ENCODE measurements at places on chromosomes 16 and 17.

DNA sequence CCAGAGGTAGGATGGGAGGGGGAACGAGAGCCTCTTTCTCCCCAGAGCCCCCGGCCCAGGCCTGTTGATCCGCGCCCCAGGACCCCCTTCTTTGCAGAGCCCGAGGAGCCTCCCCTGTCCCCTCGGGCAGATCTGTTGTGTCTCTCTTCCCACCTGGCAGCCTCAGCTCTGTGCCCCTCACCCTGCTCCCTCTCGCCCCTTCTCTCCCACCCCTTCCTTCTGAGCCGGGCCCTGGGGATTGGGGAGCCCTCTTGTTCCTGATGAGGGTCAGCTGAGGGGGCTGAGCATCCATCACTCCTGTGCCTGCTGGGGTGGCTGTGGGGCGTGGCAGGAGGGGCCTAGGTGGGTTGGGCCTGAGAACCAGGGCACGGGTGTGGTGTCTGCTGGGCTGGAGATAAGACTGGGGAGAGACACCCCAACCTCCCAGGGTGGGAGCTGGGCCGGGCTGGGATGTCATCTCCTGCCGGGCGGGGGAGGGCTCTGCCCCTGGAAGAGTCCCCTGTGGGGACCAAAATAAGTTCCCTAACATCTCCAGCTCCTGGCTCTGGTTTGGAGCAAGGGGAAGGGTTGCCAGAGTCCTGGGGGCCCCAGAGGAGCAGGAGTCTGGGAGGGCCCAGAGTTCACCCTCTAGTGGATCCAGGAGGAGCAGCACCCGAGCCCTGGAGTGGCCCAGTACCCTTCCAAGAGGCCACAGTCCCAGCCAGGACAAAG is 65.4 kb downstream of the MRC2 start:
- no peak for DNase-seq

GRCh38 chr17:57569853-57570252 is 175.2 kb downstream of the CCDC182 start:
- no peak for DNase-seq

- no peak for DNase-seq
These were observed 5.8 kb upstream of the ADGRG1 start for GRCh38 chr16:57622361-57623250.

- no peak for DNase-seq
These were observed 18.3 kb upstream of the CLEC18A start for GRCh38 chr16:69932691-69933392.

DNA sequence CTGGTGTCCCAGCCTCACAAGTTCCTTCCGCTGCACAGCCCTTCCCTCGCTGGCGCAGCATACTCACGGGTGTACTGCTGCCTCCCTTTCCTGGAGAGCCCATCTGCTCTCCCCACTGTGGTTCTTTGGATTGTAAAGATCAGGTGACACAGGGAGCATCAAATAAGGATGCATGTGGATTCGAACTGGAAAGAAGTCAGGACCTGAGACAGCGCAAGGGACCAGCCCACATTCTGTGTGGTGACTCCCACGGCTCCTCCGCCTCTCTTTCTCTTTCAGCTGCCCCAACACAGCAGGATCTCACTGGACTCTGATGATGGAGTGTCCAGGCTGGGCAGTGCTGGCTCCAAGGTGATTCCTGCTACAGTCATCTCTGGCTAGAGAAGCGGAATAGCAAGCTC is 8.1 kb downstream of the LDAF1 start:
- DNase-seq: no peak

GRCh38 chr17:68740555-68741447 is 139.6 kb upstream of the FAM20A start:
- DNase-seq: no peak

DNA sequence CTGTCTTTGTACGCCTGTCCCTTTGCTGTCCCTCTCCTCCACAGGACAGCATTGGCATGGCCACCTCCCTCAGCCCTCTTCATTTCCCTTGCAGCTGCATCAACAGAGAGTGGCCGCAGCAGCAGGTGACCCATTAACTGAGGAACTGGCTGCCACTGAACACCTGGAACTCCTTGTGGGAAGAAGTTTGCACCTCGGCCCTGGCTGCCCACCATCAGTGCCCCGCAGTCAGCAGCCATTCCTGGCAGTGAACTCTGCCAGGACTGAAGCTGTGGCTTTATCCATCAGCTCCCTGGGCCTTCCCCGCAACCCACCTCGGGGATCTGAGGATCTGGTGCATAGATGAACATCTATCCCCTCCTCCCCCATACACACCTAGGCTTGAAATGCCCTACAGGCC is 13.1 kb upstream of the RNF135 start:
- DNase-seq: no peak

DNA sequence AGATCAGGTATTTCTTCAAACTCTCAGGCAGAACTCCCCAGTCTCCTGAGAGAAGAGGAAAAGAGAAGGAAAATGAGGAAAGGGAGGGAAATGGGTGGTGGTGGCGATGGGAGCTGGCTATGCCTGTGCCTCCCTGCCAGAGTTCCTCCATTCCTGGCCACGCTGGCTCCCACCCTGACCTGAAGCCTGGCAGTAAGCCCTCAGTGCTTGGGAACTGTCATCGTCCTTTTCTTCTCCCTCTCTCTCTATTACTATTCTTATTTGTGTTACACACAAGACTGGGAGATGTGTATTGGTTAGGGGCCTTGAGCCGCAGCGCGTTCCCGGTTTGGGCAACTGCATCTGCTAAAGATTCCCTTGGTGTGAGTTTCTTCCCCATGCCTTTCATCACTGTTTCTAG is 44.6 kb downstream of the GOSR1 start:
- DNase-seq: no peak

GRCh38 chr17:19376811-19377210 is 1.5 kb upstream of the MAPK7 start:
- peak; percentile 28 for DNase-seq

DNA sequence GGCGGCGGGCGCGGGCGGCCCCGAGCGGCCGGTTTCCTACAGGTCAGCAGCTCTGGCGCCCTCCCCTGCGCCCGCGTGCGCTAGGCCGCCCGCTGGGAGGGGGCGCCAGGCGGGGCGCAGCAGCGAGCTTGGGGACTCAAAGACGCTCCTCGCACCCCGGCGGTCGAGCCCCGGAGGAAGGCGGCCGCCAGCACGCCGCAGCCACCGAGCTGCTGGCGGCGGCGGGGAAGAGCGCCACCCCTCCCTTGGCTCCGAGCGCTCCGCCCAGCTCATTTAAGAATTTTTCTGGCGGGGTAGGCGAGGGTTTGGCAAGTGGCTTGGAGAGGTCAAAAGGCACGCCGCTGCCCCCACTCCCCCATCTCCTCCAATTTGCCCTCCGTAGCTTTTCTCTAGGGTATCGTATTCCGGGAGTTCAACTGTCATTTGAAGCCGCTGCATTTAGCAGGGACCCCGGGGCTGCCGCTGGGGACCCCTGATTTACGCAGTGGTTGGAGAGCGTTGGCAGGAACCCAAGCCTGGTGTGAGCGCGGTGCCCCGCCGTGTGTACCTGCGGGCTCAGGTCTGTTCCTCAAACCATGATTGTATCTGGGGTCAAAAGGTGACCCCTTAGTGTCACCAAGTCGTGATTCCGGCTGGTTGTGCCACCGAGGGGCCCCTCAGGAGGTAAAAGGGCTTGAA is 59.5 kb upstream of the GSE1 start:
- peak; percentile 62 for DNase-seq

GRCh38 chr16:48559462-48560211 is 50.3 kb downstream of the N4BP1 start:
- DNase-seq: peak; percentile 27

- no peak for DNase-seq
These were observed 74.1 kb downstream of the ABCC12 start for GRCh38 chr16:48081656-48082055.

DNA sequence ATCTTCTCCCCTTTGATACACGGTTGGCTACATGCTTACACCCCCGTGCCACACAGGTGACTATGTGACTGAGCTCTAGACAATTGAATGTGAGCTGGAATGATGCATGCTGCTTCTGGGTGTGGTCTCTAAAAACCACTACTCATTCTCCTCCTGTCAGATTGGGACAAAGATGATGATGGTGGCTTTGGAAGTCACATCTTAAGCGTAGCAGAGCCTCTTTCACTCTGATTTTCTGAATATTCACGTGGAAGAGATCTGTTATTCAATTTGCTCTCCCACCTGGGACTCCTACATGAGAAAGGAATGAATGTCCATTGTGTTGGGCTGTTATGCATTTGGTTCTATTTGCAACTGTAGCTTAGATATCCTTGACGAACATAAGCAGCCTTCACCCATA is 763.6 kb upstream of the EEF2KMT start:
- DNase-seq: no peak

- peak; percentile 59 for DNase-seq
These were observed 3.8 kb downstream of the TNFSF12 start for GRCh38 chr17:7552621-7553051.

Data from CD4-positive, alpha-beta T cell treated with Interleukin-10 for 1 hour (primary cell).